Activated naive CD8-positive, alpha-beta T cell treated with anti-CD3 and anti-CD28 coated beads, Interleukin-2, amount 10 ng/mL, durations not matched to agents 7 days and 5 days (primary cell): ENCODE measurements at places on chromosomes 5 and 9.
A peak's percentile ranks its signal among the peaks of the same experiment; 100 is the strongest.

DNA sequence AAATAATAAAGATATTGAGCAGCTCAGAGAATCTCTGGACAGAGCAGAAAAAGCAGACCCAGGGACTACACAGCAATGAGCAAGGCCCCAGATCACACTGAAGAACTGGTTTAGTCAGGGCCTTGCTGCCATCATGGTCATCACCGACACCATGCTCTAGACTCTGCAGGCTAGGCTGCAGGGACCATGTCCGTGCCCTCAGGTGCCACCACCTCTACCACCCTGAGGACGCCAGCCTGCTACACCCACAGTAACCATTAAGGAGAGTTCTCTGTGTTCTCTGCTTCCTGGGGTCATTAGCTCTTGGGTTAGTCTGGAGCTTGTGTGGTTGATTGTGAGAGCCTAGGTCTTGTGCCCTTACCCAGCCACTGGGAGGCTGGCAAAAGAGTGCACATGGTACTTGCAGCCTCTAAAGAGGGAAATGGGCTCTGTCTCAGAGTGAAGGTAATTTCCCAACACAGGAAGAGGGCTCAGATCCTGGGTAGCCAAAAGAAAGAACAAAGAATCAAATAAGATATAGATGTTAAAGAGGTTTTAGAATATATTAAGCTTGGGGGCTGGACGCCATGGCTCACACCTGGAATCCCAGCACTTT, 31.9 kb upstream of the JADE2 start:
- no peaks in the 10 kb centered on the region for H3K27me3 ChIP-seq
- H3K4me1 ChIP-seq = peaks cover 2% of the 10 kb centered on the region
- no peak overlapping the region for H3K27ac ChIP-seq
- DNase-seq = no peak

GRCh38 chr5:172113036-172113435, 75.0 kb downstream of the STK10 start:
- H3K36me3 ChIP-seq = peaks cover 49% of the 10 kb centered on the region
- peaks cover 71% of the 10 kb centered on the region for H3K4me1 ChIP-seq
- peak; percentile 72 for DNase-seq
- H3K27ac ChIP-seq = peak overlapping the region; percentile 94

DNA sequence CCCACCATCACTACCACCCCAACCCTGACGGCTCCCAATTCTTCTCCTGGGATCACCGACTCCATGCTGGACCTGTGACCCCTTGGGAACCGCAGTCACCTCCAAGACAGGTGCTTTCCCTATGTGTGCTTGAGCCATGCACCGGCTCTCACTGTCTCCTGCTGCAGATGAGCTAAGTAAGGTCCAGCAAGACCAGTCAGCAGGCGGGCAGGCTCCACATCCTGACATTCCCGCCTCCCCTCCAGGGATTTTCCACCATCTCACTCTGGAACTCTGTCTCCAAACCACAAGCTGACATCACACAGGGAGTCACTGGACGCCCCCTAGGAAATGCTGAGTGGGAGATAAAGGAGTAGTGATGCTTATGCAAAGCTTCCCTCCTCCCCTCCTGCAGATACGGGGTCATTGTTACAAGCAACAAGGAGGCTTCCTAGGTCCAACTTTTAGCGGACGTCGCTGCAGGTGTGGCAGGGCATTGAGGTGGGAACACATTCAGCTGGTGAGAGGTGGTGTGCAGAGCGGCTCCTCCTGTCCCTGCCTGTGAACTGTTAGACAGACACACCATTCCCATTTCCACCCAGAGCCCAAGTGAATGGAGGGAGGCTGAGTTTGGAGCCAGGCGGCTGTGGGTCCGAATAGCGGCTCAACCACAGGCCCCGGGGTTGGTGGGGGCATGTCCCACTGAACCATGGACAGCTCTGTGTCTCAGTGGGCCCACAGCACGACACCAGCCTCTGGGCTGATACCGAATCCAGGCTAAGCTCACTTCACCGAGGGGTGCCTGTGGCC, 129.2 kb upstream of the PHYKPL start:
- H3K27me3 ChIP-seq = peaks cover 5% of the 10 kb centered on the region
- H3K4me1 ChIP-seq = peaks cover 8% of the 10 kb centered on the region
- H3K27ac ChIP-seq = no peak overlapping the region
- no peaks in the 10 kb centered on the region for H3K36me3 ChIP-seq
- H3K4me3 ChIP-seq = no peak overlapping the region

GRCh38 chr5:14240359-14240758, 97.2 kb downstream of the TRIO start:
- no peak overlapping the region for H3K4me3 ChIP-seq
- DNase-seq = no peak
- H3K27me3 ChIP-seq = peaks cover 13% of the 10 kb centered on the region

GRCh38 chr5:109762821-109763220, 73.1 kb downstream of the MAN2A1 start:
- no peak overlapping the region for H3K4me3 ChIP-seq
- DNase-seq = no peak
- no peak overlapping the region for H3K27ac ChIP-seq
- peaks cover 40% of the 10 kb centered on the region for H3K36me3 ChIP-seq
- H3K27me3 ChIP-seq = no peaks in the 10 kb centered on the region

- DNase-seq = no peak
- peaks cover 1% of the 10 kb centered on the region for H3K36me3 ChIP-seq
- peaks cover 14% of the 10 kb centered on the region for H3K4me1 ChIP-seq
These were observed 17.9 kb upstream of the ZCCHC7 start for GRCh38 chr9:37102486-37102885.

GRCh38 chr5:173328844-173329490, 753 bp upstream of the STC2 start:
- peak overlapping the region; percentile 93 for H3K27ac ChIP-seq
- H3K36me3 ChIP-seq = peaks cover 25% of the 10 kb centered on the region
- peaks cover 19% of the 10 kb centered on the region for H3K27me3 ChIP-seq
- peak overlapping the region; percentile 96 for H3K4me3 ChIP-seq
- H3K4me1 ChIP-seq = peaks cover 45% of the 10 kb centered on the region

- H3K27me3 ChIP-seq = no peaks in the 10 kb centered on the region
- DNase-seq = no peak
- peak overlapping the region; percentile 79 for H3K27ac ChIP-seq
- peaks cover 36% of the 10 kb centered on the region for H3K4me1 ChIP-seq
- peak overlapping the region; percentile 61 for H3K4me3 ChIP-seq
- H3K36me3 ChIP-seq = no peaks in the 10 kb centered on the region
These were observed 33.5 kb downstream of the NAIF1 start for GRCh38 chr9:128033609-128034008.

DNA sequence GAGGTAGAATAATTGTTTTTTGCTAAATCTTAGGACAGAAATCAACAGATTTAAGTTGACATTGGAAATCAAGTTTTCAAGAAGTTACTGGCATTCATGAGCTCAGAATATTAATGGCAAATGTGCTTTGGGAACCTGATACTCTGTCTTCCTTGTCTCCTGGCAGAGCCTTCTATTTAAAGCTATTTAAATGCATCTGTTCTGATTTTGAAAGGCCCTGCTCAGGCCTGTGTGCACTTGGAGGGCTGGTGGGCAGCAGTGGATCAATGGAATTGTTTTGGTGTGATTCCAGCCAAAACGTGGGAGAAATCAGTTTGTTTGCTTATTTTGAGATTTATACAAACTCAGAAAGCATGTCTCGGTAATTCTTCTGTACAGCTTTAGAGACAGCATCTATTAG, 38.5 kb downstream of the FBXL7 start:
- H3K27me3 ChIP-seq = no peaks in the 10 kb centered on the region
- no peak overlapping the region for H3K4me3 ChIP-seq
- no peaks in the 10 kb centered on the region for H3K36me3 ChIP-seq
- no peak overlapping the region for H3K27ac ChIP-seq
- DNase-seq = no peak

DNA sequence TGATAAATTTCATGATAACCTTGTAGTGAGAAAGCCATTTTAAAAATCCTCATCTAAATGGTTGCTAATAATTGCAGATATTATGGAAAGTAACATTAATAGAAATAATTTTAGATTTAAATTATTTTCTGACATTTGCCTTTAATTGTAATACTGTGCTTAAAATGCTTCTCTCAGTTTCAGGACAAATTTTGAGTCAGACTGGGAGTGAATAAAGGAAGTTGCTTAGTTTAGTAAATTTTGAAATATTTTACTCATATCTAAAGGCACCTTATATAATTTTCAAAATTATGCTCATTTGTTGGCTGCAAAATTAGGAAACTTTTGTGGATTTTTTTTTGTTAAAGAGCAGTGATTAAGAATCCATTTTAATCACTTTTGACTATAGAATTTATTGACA, 93.8 kb downstream of the CSNK1G3 start:
- peaks cover 10% of the 10 kb centered on the region for H3K4me1 ChIP-seq
- no peak for DNase-seq
- peaks cover 18% of the 10 kb centered on the region for H3K36me3 ChIP-seq
- no peaks in the 10 kb centered on the region for H3K27me3 ChIP-seq
- no peak overlapping the region for H3K4me3 ChIP-seq

DNA sequence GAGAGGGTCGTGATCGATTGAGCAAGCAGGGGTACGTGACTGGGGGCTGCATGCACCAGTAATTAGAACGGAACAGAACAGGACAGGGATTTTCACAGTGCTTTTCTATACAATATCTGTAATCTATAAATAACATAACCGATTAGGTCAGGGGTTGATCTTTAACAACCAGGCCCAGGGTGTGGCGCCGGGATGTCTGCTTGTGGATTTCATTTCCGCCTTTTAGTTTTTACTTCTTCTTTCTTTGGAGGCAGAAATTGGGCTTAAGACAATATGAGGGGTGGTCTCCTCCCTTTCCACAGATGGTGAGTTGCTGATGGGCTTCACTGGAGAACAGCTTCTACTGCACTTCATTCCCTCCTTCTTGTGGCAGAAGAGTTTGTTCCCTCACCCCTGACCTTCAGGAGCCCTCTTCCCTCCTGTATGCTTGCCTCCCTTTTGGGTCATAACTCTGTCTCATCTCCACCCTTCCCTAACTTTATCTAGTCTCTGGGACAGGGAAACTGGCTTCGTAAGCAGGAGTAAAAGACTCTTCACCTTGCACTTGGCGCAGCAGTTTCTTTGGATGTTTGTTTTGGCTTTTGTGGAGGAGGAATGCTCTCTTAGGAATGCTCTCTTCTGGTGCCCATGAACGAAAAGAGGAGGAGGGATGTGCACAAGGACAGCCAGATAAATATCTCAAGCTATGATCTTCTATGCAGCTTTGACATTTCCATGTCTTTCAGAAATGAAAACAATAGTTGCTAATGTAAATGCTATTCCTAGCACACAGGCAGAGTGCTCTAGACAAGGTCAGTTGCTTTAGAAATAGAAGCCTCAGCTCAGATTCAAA, 139.8 kb upstream of the RPS23 start:
- no peak overlapping the region for H3K27ac ChIP-seq
- no peak overlapping the region for H3K4me3 ChIP-seq
- no peak for DNase-seq
- H3K4me1 ChIP-seq = no peaks in the 10 kb centered on the region
- no peaks in the 10 kb centered on the region for H3K27me3 ChIP-seq
- peaks cover 2% of the 10 kb centered on the region for H3K36me3 ChIP-seq
